ENCODE measurements at places on chromosomes 7 and 10.

GRCh38 chr7:28481091-28481926 lies 69.0 kb downstream of the CREB5 start:
- DNase-seq, result no peak

GRCh38 chr7:124462249-124462648 lies 303.3 kb downstream of the GPR37 start:
- DNase-seq, result no peak

DNA sequence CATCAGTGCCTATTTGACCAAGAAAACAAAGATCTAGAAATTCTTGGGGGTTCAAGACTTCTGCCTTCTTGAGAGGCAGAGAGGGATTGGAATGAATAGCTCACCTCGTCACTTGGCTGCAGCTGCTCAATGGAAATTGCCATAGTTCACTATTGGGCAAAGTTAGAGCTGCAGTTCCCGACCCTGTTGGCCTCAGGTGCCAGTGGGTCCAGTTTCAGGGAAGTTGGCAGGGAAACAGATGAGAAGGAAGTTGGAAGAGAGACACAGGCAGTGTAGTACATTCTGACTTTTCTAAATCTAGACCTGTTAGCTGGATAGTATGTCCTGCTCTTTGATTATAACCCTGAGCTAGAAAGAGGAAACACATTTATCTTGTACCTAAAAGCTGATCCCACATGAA lies 19.1 kb downstream of the A1CF start:
- DNase-seq, result no peak

- DNase-seq, result no peak
Measured at GRCh38 chr10:63481815-63482421, 16.1 kb upstream of the JMJD1C start.

DNA sequence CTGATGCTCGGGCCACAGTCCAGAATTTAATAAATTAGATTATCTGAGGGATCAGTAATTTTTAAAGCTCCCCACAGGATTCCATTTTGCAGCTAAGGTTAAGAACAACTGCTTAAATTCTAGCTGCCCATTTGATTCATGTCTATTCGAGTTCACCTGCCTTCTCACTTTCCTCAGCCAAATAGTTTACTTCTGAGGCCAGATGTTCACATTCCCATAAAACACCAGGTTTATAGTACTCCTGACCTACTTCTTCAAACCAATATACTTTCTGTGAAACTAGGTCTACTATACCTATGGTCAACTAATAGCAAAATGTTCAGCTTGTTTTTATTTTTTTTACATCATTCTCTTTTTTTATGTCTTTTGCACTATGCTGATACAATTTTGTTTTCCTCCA lies 86.3 kb downstream of the GPR158 start:
- no peak for DNase-seq

DNA sequence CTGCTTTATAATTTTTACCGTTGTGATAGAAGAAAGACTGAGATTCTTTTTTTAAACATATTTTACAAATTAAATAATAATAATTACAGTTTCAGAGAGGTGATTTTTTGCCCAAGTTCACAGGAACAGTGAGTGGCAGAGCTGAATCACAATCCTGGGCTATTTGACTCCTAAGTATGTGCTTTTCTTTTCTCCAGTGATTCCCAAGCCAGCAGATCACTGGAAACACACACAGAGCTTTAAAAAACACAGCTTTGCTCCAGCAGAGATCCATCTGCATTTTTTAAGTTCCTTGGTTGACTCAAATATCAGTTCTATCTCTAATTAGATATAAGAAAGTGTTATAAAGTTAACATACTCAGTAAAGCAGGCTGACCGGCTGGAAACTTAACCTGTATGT lies 69.0 kb downstream of the AHR start:
- DNase-seq, result no peak

- DNase-seq, result no peak
Measured at GRCh38 chr10:94276140-94276539, 86.6 kb downstream of the NOC3L start.

- DNase-seq, result no peak
Measured at GRCh38 chr10:48714088-48714487, 29.4 kb downstream of the WDFY4 start.

GRCh38 chr10:32375631-32376030 lies 28.7 kb upstream of the EPC1 start:
- no peak for DNase-seq

GRCh38 chr7:40219917-40220316 lies 85.1 kb downstream of the SUGCT start:
- no peak for DNase-seq

DNA sequence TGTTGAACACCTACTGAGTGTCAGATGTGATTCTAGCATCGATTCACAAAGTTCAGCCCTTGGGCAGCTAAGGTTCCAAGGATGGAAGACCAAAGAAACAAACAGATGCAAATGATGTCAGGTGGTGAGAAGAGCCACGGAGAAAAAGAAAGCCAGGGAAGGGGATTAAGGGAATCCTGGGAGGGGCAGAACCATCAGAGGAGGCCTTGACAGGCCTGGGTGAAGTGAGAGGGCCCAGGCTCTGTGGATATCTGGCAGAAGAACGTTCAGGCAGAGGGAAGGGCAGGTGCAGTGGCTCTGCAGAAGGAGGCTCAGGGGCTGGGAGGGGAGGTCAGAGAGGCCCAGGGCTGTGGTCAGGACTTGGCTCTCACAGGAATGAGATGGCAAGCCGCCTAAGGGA lies 90.4 kb downstream of the C10orf105 start:
- no peak for DNase-seq

- DNase-seq, result no peak
Measured at GRCh38 chr10:110511734-110512449, 14.2 kb downstream of the DUSP5 start.

GRCh38 chr7:145105561-145105960 lies 269.7 kb upstream of the TPK1 start:
- DNase-seq, result no peak

DNA sequence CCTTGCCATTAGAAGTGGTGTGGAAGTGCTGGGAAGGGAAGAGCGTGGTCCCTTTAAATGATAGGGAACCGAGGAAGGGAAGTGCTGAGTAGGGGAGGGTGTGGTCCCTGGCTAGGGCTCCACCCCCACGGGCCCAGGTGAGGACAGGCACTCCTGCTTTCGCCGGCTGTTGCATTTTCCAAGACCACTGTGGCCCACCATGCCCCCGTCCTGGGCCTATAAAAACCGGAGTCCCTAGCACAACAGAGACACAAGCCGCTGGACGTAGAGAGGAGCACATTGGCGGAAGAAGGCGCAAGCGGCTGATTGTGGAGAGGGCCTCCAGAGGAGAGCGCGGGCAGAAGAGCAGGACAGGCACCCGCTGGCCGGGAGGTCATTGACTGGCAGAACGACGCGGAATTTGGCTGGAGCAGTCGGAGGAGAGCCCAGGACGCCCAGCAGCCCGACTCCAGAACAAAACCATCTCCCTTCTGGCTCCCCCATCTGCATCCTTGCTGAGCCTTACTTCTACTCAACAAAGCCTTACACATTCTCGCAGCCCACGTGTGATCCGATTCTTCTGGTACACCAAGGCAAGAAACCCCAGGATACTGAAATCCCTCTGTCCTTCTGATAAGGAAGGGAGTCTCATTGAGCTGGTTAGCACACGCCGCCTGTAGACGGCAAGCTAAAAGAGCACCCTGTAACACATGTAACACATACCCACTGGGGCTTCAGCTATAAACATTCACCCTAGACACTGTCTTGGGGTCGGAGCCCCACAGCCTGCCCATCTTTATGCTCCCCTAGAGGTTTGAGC lies 146.2 kb upstream of the LYZL1 start:
- no peak for DNase-seq

GRCh38 chr7:78924581-78924980 lies 528.9 kb downstream of the MAGI2 start:
- DNase-seq, result peak; percentile 9

DNA sequence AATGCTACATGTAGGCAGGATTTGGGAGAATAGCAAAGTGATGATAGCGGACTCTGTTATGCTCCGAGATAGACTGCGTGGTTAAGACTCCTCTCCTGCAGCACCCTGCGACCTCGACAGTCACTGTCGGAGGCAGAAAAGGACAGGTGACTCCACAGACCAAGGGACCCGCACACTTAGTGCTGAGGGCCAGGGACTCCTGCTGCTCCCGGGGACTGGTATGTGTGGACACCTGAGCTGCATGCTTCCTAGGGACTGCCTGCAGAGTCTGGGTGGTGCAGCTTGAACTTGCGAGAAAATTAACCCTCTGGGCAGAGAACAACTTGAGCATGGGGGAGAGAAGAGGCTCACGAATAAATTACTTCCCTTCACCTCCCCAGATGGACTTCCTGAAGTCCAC lies 407.1 kb upstream of the PFKP start:
- DNase-seq, result no peak

GRCh38 chr7:22894546-22894945 lies 71.9 kb upstream of the TOMM7 start:
- no peak for DNase-seq

- DNase-seq, result no peak
Measured at GRCh38 chr7:16026253-16027020, 340.0 kb upstream of the MEOX2 start.

DNA sequence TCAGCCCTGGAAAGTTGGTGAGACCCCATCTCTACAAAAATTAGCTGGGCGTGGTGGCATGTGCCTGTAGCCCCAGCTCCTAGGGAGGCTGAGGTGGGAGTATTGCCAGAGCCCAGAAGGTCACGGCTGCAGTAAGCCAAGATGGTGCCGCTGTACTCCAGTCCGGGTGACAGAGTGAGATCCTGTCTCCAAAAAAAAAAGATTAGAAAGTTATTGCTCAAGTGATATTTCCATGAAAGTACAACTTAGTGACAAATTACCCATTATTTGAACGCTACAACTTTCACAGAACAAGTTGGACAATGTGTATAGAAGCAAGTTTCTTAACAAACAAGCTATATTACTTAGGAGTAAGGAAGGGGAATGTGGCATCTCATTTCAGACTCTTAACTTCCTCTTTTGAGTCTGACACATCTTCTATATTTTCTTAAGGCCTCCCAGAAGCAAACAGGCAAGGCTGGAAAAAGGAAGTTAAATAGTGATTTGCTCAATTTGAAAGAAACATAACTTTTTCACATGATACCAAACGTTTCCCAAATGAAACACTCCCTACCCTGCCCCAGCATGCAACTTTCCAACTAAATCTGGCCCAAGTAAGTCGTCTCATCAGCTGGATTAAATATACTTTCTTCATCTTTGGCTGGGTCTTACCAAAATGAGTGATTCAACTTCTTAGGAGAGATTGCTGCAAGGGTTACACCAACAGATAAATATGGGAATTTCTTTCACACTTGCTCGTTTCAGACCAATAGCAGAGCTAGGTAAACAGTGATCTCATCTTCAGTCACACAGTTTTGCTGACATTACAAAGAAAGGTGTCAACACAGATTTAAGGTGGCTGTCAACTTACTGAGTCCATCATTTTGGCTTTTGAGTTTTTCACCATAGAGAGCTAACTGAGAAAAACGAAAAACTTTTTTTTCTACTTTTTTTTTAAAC lies 66.3 kb upstream of the KLF6 start:
- no peak for DNase-seq

- DNase-seq, result no peak
Measured at GRCh38 chr10:1513221-1513620, 224.1 kb downstream of the ADARB2 start.

- DNase-seq, result no peak
Measured at GRCh38 chr10:99930731-99931550, 78.8 kb downstream of the DNMBP start.

DNA sequence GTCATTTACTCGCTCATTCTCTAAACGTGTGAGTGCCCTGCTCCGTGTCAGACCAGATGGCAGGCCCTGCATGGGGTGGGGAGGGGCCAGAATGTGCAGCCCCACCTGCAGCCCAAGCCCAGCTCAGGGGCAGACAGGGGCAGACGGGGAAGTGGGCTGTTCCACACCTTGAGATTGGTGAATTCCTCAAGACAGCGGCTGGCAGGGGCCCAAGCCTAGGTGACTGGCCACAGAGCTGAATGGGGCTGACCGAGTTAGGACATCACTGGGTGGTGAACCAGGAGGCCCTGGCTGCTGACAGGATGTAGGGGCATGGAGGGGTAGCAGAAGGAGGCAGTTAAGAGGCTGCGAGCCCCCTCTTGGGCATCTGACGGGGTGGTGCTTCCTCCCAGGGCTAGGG lies 79.1 kb downstream of the MGMT start:
- no peak for DNase-seq

- no peak for DNase-seq
Measured at GRCh38 chr10:24882047-24882698, 70.2 kb downstream of the PRTFDC1 start.

- no peak for DNase-seq
Measured at GRCh38 chr7:134394056-134394455, 64.8 kb downstream of the AKR1B1 start.

DNA sequence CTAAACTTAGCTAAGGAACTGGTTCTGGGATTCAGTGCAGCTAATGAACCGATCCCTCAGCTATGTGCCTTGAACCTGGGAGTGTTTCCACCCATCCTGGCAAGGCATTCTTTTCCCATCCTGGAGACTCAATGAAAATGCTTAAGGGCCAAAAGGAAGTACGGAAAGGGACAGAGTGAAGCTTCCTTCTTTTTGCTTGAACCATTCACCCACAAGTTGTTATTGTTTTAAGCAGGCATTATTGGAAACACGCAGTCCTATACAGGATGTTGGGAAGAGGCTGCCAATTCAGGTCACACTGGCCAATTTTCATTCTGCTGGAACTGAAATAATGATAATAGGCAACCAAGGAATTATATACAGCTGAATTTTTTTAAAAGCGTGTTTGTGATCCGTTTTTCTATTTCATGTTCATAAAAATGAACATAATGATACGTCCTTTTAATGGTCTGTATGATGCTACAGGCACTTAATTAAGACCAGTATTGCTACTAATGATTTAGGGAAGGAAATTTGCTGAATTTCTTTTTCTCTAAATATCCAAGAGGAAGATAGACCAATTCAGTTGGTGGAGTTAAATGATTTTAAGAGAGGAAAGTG lies 57.8 kb upstream of the FZD1 start:
- no peak for DNase-seq

DNA sequence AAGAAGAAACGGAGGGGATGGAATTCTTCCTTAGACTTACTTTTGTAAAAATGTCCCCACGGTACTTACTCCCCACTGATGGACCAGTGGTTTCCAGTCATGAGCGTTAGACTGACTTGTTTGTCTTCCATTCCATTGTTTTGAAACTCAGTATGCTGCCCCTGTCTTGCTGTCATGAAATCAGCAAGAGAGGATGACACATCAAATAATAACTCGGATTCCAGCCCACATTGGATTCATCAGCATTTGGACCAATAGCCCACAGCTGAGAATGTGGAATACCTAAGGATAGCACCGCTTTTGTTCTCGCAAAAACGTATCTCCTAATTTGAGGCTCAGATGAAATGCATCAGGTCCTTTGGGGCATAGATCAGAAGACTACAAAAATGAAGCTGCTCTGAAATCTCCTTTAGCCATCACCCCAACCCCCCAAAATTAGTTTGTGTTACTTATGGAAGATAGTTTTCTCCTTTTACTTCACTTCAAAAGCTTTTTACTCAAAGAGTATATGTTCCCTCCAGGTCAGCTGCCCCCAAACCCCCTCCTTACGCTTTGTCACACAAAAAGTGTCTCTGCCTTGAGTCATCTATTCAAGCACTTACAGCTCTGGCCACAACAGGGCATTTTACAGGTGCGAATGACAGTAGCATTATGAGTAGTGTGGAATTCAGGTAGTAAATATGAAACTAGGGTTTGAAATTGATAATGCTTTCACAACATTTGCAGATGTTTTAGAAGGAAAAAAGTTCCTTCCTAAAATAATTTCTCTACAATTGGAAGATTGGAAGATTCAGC lies 158.7 kb upstream of the LANCL2 start:
- no peak for DNase-seq

GRCh38 chr7:158111049-158111751 lies 476.4 kb downstream of the PTPRN2 start:
- DNase-seq, result no peak
